ENCODE measurements at places on chromosomes 2 and 18. TPM values are rescaled to one million over a fixed set of nuclear protein-coding genes. Genes with fewer than 3 reads are reported as not detected.

SIX2 gene
- total RNA-seq, result not detected

INSIG2 gene
- total RNA-seq, result 7.7 TPM

UPP2 gene
- not detected for total RNA-seq

ANKRD29 gene
- total RNA-seq, result 0.28 TPM

SERPINB12 gene
- total RNA-seq, result not detected

CRYGC gene
- not detected for total RNA-seq

ALK gene
- total RNA-seq, result not detected

MAP3K19 gene
- total RNA-seq, result not detected

EFR3B gene
- not detected for total RNA-seq

CNTNAP5 gene
- not detected for total RNA-seq

CAPN14 gene
- 0.30 TPM for total RNA-seq

HNRNPLL gene
- total RNA-seq, result 46.5 TPM

TTC27 gene
- total RNA-seq, result 11.6 TPM

All from CD4-positive, alpha-beta T cell (primary cell).